ENCODE measurements at places on chromosomes 16 and 17.

DNA sequence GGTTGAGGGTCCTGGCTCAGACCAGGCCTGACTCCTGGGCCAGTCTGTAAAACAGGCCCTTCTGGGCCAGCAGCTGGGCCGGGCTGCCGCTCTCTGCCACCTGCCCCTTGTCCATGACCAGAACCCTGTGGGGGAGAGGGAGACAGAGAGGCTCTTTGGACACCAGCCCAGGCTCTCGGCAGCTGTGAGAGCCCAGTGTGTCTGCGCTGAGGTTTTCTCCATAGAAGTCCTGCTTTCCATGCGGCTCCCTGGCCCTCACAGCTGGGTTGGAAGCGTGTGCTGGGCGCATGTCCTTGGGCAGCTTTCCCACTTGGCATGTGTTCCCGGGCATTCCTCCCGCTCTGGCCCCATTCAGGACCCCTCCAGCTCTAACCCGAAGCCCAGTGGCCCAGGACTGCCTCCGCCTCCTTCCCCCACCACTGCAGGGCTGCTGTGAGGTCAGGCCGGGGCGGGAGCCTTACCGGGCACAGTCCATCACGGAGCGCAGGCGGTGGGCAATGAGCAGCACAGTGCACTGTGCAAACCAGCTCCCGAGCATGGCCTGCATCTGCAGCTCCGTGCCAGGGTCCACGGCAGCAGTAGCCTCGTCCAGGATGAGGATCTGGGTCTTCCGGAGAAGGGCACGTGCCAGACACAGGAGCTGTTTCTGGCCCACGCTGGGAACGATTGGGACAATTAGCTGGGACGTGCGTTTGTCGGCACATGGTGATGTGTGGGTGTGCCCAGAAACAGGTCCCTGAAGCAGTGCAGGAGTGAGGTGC is 73.0 kb downstream of the ABCC6 start:
- no peak for DNase-seq

- no peak for DNase-seq
Measured at GRCh38 chr16:80427795-80428194, 113.0 kb upstream of the DYNLRB2 start.

DNA sequence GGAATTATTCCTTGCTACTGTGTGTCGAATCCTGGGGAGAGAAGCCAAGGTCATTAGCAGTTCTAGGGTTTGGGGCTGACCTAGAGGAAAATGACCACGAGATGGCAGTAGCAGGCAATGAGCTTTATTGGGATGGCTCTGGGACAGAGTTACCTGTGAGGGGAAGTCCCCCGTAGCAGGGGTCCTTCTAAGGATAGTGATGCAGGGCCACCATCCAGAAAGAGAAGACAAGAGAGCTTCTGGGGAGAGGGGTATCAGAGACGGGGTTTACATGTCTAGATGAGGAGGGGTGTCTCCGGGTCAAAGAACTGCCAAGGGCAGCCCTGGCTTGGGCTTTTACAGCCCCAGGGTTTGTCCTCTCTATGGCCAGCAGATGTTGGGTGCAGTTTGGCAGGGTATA is 6.4 kb upstream of the GGT6 start:
- DNase-seq, result peak; percentile 54

- no peak for DNase-seq
Measured at GRCh38 chr17:45265821-45266220, 3.9 kb upstream of the SPATA32 start.

GRCh38 chr16:27301236-27301861 is 12.4 kb upstream of the IL4R start:
- DNase-seq, result no peak

DNA sequence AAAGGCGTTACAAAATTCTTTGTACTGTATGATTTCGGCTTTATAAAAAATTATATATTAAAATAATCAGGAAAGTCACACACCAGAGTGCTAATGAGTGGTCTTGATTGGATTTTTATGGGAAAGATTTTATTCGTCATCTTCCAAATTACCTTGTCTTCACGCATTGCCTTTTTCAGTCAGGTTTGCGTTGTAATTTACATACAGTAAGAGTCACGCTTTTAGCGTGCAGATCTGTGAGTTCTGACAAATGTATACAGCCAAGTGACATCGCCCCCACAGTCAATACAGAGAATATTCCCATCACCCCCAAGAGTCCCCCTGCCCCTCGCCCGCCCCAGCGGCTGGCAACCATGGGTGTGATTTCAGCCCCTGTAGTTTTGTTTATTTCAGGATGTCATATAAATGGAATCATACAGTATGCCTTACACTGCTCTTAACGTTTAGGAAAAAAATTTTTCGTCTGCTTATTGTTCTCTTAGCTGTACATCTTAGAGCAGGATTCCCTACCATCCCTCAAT is 157.7 kb downstream of the CMIP start:
- DNase-seq, result no peak

- DNase-seq, result no peak
Measured at GRCh38 chr17:81427173-81428120, 32.2 kb downstream of the BAHCC1 start.

DNA sequence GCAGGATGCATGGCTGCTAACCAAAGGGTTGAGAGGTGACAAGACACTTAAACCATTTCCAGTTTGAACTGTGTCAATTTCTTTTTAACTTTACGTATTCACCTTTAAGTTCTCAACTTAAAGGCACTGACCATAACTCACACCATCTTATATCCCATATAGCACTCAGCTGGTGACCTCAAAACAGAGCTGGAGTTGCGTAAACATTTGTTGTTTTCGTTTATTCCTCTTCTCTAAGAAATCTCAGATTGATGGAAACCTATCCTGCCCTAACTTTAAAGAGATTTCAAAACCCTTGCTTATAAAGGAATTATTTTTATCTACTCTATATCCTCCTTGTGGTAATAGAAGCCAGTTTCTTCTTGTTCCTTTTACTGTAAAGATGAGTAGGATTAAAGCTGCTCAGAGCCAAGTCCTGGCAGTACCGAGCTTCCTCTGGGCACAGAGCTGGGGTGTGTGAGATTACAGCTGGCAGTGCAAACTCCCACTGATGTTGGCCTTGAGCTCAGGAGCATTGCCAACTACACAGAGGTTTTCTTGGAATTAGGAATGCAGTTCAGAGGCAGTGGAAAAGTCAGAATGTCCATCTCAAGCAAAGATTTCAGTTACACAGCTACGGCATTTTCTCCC is 1.3 kb downstream of the KCTD2 start:
- DNase-seq, result no peak

GRCh38 chr16:53156516-53156915 is 101.7 kb downstream of the CHD9 start:
- DNase-seq, result no peak

DNA sequence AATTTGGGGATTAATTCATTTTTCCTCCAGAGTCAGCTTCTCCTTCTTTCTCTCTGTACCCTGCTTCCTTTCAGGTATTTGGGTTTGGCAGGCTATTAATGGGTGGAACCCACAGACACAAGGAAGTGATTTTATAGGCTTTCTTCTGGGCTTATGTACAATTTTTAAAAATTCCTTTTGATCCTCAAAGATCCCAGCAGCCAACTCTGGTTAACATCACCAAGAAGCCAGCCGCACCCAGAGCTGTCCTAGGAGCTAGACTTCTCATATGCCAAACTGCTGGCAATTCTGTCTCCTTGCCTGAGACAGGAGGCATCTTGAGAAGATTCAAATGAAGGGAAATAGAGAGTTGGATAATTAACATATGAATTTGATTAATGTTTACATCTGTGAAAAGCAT is 47.2 kb upstream of the ELAC2 start:
- DNase-seq, result no peak

- peak; percentile 61 for DNase-seq
Measured at GRCh38 chr16:81497690-81498089, 53.1 kb downstream of the CMIP start.

GRCh38 chr16:12120217-12120981 is 143.9 kb downstream of the SNX29 start:
- no peak for DNase-seq

DNA sequence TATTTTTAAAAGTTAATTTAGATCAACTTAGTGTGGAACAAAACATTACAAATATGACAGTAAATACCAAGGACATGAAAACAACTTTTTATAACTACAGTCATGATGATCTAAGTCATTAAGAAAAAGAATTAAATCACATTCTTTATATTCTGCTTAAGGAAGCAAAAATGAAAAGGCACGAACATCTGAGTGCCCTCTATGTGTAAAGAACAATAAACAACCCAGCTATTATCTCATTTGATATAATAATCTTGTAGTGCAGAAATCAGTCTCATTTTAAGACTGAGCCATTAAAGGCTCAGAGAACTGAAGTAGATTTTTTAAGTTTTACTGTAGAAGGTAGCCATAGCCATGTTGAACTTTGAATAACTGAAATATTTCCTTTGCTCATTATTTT is 13.4 kb downstream of the MYO1D start:
- no peak for DNase-seq

DNA sequence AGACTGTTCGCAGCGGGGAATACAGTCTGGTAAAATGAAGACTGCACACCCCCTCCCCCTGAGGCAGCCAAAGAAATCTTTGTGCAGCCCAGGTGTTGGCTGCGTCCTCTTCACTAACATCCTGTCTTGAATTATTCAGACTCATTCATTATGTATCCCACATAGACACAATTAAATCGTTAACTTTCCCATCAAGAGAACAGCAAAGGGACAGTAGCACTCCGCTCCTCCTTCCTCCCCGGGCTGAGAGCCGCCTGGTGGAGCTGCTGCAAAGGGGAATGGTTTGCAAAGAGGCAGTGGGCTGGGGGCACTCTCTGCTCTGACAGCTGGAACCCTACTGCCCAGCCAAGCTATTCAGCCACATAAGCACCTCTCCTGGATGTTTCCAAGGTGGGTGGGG is 290.0 kb upstream of the SOX9 start:
- DNase-seq, result no peak

DNA sequence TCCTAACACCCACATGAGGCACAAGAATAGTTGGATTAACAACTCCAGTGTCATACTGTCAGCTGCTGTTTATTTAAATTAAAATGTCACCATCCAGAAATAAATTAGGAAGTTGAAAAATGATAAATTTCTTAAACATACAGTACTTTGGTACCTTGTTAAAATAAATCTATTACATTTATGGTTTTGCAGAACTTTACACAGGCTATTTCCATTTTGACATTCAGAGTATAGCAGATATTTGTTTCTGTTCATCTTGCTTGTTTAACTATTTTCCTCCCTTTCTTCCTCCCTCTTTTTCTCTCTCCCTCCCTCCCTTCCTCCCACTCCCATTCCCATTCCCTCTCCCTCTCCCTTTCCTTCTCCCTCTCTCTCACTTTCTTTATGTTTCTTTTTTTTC is 310.1 kb downstream of the CDH8 start:
- no peak for DNase-seq

GRCh38 chr17:78781104-78781892 is 775 bp downstream of the CYTH1 start:
- DNase-seq, result no peak

DNA sequence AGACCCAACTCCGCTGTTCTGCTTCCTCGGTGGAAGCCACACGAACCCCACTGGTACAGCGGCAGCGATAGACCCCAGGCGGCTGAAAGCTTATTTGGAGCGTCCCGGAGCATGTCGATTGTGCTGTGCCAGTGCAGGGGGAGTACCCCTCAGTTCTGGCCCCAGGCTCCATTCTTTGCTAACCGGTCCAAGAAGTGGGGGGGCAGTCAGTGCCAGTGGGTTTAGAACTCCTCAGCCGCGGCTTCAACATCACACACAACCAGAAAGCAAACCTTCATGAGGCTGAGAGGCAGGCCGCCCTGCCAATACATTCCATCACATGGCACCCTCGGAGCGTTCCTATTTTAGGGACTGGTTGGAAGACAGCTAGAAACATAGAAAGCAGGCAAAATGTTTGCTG is 1.7 kb upstream of the MNT start:
- DNase-seq, result no peak

GRCh38 chr17:27535975-27536374 is 79.7 kb downstream of the KSR1 start:
- no peak for DNase-seq

- DNase-seq, result no peak
Measured at GRCh38 chr16:66620429-66620795, 15.9 kb downstream of the CMTM3 start.

DNA sequence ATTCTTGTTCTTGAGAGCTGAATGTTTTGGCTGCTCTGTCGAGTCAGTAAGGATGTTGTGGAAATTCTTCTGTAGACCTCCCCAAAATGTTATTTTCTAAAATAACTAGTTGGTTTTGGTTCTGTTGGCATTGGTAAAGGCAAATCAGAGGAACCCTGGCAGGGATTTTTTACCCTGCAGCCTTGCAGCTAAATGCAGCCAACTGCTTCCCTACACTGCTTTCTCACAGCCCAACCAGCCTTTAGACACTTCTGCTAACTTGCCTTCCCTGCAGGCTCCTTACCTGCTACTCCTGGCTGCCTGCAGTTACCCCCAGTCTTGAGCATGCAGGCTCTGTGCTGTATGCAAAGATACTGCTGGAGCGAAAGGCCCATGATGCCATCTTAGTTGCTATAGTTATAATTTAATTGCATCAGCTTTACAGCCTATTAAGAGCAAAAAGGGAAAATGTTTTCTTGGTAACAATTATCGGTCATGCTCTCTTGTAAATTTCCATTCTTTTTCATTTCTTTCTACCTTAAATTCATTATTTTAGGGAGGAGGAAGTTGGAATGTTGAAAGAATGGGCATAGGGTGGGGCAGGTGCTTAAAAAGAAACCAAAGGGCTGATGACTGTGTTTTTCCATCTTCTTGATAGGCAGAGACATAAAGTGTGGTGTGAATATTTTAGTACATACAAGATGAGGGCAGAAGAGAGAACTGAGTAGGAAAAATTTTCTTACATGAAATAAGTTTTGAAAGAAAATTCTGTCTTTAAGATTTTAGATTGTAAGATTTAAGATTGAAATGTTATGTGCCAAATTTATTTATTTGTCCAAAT is 20.0 kb downstream of the NUP93 start:
- DNase-seq, result no peak

DNA sequence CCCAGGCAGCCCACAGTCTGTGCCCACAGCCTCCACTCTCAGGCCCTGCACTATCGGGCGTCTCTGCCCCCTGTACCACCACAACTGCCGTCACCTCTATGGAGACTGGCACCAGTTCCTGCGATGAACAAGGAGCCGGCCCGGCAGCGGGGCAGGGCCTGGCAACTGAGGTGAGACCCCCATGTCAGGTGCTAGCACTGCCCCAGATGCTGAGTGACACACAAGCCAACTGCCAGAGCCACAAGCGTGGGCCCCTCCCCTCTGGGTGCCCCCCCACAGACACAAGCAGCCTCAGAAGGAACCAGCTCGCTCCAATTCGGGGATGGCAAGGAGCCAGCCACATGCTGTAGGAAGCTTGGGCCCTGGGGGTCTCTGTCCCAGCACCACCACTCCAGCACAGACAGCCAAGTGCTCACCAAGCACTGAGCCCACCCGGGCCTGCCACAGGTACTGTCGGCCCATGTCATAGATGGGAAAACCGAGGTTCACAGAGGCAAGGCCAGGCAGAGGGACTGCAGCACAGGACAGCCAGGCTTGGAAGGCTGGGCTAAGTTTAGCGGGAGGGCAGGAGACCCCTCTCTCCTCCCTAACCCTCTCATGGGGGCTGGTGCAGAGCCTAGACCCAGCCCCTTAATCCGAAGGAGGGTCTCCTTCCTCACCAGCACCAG is 1.5 kb upstream of the PVALEF start:
- no peak for DNase-seq

GRCh38 chr17:78528541-78528940 is 48.7 kb downstream of the DNAH17 start:
- DNase-seq, result no peak

All from GM12892 (cell line).